Adrenal gland (tissue), 19 donors: ENCODE measurements at places on chromosomes 5 and 9. TPM values are rescaled to one million over a fixed set of nuclear protein-coding genes. Genes with fewer than 3 reads are reported as not detected.

DNA sequence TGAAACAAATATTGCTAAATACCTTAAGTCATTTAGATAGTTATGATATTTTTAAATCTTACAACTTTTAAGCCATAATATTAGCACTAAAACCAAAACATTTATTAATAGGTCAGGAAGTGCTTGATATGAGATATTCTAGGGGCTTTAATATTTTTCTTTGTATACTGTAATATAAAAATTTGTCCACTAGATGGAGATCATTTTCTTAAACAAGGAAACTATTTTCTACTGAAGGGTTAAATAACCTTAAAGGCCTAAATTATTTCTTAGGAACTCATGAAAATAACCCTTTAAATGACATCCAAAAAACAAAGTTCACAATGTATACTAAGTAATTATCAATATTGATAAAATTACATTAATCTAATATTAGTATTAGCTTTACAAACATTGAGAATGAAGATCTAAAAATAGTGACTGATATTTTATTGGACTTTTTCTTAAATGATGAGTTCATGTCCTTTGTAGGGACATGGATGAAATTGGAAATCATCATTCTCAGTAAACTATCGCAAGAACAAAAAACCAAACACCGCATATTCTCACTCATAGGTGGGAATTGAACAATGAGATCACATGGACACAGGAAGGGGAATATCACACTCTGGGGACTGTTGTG, 635.7 kb downstream of the RAB3C start:
- DNase-seq: no peak
- no peaks in the 10 kb centered on the region for H3K4me1 ChIP-seq
- no peak overlapping the region for H3K27ac ChIP-seq
- no peak overlapping the region for H3K4me3 ChIP-seq
- no peaks in the 10 kb centered on the region for H3K36me3 ChIP-seq

GRCh38 chr9:128232528-128233428, 29.6 kb downstream of the DNM1 start:
- H3K4me3 ChIP-seq: no peak overlapping the region
- H3K4me1 ChIP-seq: no peaks in the 10 kb centered on the region
- no peaks in the 10 kb centered on the region for H3K36me3 ChIP-seq

GRCh38 chr5:5738797-5739489, 316.5 kb downstream of the ICE1 start:
- H3K36me3 ChIP-seq: no peaks in the 10 kb centered on the region
- DNase-seq: no peak

DNA sequence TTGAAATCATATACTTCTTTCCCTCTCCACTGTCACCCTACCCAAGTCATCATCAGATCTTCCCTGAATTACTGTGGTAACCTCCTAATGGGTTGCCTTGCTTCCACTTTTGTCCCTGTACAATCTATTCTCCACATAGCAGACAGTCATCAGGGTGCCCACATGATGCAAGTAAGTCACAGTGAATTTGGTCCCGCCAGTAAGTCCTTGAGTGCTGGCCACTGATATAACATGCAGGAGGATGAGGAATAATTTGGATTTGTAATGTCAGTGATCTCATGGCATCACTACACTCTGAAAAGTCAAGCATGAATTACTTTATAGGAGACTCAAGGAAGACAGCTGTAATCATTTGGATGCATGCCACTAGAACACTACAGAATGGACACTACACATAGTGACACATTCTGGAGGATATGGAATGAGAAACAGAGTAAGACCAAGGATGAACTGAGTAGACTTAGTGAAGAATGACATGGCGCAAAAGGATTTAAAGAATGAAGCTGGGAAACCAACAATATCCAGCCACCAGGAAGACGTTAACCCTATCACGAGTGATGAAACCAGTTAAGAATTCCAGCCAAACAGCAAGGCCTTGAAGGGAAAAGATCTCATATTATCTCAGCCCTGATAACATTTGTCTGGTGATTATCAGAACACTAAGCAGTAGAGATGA, 28.6 kb downstream of the MARCHF3 start:
- H3K27ac ChIP-seq: peak overlapping the region; percentile 81
- peaks cover 18% of the 10 kb centered on the region for H3K4me1 ChIP-seq
- H3K27me3 ChIP-seq: no peaks in the 10 kb centered on the region
- H3K36me3 ChIP-seq: no peaks in the 10 kb centered on the region

- no peak for DNase-seq
- H3K27me3 ChIP-seq: no peaks in the 10 kb centered on the region
- peaks cover 9% of the 10 kb centered on the region for H3K4me1 ChIP-seq
- H3K27ac ChIP-seq: no peak overlapping the region
- no peak overlapping the region for H3K4me3 ChIP-seq
Observed at GRCh38 chr5:54171645-54172384, 138.6 kb downstream of the ARL15 start.

DNA sequence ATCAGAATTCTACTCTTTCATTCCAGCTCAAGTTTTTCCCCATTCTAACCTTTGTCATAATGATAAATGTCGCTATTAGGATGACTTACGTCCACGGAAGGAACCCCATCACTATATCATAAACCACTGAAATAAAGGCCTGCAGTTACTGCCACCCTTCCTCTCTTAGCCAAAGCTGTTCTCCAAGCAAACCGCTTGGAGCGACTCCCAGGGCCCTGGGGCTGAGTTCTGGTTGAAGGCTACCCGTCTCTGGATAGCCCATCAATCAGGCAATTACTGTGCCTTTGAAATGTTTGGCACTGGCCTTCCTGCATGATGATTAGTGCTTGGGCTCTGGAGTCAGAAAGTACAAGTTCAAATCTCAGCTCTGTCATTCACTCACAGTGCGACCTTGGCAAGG, 386.0 kb downstream of the SPOCK1 start:
- H3K36me3 ChIP-seq: no peaks in the 10 kb centered on the region
- peak; percentile 31 for DNase-seq
- H3K27me3 ChIP-seq: no peaks in the 10 kb centered on the region
- no peak overlapping the region for H3K27ac ChIP-seq
- H3K4me3 ChIP-seq: no peak overlapping the region
- peaks cover 7% of the 10 kb centered on the region for H3K4me1 ChIP-seq

GRCh38 chr9:86387376-86387775, 33.2 kb upstream of the TUT7 start:
- no peaks in the 10 kb centered on the region for H3K4me1 ChIP-seq
- H3K27ac ChIP-seq: no peak overlapping the region

DNA sequence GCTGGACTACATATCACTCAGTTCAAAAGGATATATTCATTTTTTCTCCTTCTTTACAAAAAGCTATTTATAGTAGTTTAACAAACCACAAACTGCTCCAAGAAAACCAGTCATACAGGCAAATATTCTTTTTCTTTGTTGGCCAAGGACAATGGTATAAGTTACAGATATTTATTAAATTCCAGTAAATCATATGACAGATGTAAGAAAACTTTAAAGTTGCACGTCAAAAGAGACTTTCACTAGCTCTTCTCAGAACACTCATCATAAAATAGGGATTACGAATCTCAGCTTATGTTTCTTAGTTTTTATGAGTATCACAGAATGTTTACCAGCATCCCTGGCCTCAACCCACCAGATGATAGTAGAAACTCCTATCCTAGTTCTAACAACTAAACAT, 67.2 kb downstream of the ANKRD31 start:
- no peak overlapping the region for H3K27ac ChIP-seq
- H3K4me1 ChIP-seq: no peaks in the 10 kb centered on the region
- no peak for DNase-seq
- no peaks in the 10 kb centered on the region for H3K27me3 ChIP-seq
- H3K4me3 ChIP-seq: no peak overlapping the region

GRCh38 chr5:107869438-107870115, 198.8 kb upstream of the EFNA5 start:
- DNase-seq: no peak
- peaks cover 3% of the 10 kb centered on the region for H3K4me1 ChIP-seq
- H3K36me3 ChIP-seq: no peaks in the 10 kb centered on the region
- no peak overlapping the region for H3K27ac ChIP-seq

DNA sequence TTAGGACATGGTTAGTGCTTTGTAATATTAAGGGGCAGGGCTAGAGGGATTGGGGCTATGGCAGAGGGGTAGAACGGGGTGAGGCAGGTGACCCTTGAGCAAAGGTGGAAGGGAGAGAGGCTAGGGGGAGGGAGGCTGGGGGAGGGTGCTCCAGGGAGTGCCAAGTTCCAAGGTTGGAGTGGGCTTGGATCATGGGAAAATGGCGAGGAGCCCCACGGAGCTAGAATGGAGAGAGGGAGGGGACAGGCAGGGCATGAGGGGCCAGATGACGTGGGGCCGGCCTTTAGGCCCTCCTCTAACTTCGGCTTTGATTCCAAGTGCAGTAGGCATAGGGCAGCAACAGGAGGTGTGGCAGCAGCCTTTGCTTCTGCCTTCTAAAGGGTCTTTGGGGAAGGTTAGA, 171.8 kb upstream of the PANK3 start:
- H3K36me3 ChIP-seq: no peaks in the 10 kb centered on the region
- H3K27me3 ChIP-seq: no peaks in the 10 kb centered on the region
- DNase-seq: no peak
- H3K4me1 ChIP-seq: no peaks in the 10 kb centered on the region

- H3K27me3 ChIP-seq: no peaks in the 10 kb centered on the region
- peak; percentile 84 for DNase-seq
- H3K4me1 ChIP-seq: no peaks in the 10 kb centered on the region
- no peaks in the 10 kb centered on the region for H3K36me3 ChIP-seq
Observed at GRCh38 chr5:157390551-157391297, 69.3 kb upstream of the NIPAL4 start.

Gene MYO10
- total RNA-seq: 11.9 TPM

Gene GRXCR2
- total RNA-seq: not detected

Gene CD74
- 2,579 TPM for total RNA-seq

Gene INSL6
- total RNA-seq: not detected
